ENCODE measurements at places on chromosomes 2 and 18.
A peak's percentile ranks its signal among the peaks of the same experiment; 100 is the strongest.

DNA sequence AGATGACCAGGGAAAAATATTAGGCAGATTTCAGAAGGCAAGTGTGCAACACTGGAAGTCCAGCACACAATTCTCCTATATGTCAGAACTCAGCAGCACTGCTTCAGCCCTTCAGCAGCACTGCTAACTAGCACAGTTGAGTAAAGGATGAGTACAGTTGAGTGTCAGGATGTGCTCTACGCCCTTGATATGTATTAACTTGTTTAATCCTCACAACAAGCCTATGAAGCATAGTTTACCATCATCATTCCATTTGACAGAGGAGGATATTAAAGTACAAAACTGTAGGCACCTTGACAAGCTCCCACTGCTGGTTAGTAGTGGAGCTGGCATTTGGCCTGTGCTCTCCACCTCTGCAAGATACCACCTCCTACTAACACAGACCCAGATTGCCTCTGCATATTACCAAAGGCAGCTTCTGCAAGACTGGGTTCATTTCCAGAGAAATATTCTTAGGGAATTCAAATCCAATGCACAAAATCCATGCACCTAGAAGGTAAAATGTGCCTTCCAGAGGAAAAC lies 230.8 kb downstream of the ANAPC1 start:
- DNase-seq = no peak

- DNase-seq = no peak
Observed at GRCh38 chr2:6773007-6773693, 92.6 kb downstream of the CMPK2 start.

GRCh38 chr2:54546923-54547720 lies 91.0 kb downstream of the SPTBN1 start:
- no peak for DNase-seq

- no peak for DNase-seq
Observed at GRCh38 chr2:224127871-224128501, 88.9 kb upstream of the SERPINE2 start.

- no peak for DNase-seq
Observed at GRCh38 chr2:46917628-46918027, 2.0 kb upstream of the MCFD2 start.

- DNase-seq = no peak
Observed at GRCh38 chr2:237540823-237541222, 25.6 kb upstream of the PRLH start.

GRCh38 chr2:55045780-55046179 lies 4.5 kb downstream of the RTN4 start:
- DNase-seq = no peak

DNA sequence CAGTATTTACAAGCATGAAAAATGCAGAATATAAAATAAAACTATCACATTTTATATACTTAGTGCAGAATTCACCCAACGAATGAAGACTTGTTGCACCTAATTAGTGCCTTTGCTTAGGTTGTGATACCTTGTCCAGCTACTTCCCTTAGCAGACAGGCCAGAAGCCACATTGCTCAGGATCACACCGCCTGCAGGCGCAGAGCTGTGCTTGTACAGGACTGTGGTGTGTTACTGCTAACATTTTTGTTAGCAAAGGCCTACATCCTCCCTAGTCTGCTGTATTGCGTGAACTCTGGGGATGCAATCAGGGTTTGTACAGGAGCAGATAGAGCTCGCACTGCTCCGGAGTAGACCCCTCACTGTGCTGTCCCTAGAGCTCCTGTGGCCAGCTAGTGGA lies 336.9 kb downstream of the CBLN2 start:
- DNase-seq = no peak

GRCh38 chr2:117980783-117981676 lies 32.8 kb downstream of the CCDC93 start:
- no peak for DNase-seq

- peak; percentile 14 for DNase-seq
Observed at GRCh38 chr18:50097702-50098101, 97.2 kb downstream of the MYO5B start.

DNA sequence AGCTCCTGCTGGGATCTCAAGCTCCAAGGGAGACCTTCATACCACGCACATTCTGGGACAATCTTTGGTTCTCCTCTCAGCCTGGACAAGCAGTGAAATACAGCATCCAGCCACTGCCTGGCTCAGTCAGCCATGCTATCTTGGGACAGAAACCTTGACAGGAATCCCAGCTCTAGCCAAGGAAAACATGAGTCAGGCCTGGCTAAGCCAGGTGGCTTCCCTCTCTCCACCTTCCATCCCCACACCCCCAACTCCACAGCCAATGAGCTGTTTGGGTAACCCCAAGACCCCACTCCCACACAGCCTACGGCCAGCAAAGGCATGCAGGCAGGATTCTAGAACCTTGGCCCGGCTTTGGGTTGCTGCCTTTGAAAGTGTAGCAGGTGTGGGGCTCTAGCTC lies 64.9 kb downstream of the MCFD2 start:
- no peak for DNase-seq

DNA sequence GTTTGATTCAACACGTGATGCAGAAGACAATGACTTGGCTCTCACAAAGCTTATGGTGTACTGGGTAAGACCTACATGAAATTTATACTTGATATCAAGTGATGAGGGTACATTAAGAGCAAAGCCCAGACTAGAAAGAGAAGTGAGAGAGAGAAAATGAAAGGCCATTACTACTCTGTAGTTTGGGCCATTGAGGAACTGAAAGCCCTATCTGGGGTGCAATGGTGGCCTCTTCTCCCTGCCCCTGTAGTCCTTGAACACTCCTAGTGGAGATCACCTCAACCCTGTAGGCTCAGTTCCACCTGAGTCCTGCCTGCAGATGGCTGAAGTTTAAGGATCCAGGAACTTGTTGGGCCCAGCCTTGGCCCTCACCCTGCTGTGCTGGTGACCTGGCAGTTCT lies 569.8 kb upstream of the MEX3C start:
- DNase-seq = no peak

DNA sequence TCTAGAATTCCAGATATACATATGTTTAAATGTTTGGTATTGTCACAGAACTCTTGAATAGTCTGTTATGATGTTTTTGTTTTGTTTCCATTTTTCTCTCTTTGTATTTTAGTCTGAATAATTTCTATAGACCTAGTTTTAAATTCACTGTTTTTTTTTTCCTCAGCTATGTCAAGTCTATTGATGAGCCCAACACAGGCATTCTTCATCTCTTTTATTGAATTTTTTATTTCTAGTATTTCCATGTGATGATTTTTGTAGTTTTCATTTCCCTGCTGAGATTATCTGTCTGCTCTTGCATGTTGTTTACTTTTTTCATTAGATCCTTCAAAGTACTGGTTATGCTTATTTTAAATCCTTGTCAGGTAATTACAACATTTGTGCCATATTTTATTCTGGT lies 254.7 kb downstream of the C1D start:
- DNase-seq = no peak

GRCh38 chr2:78145395-78145996 lies 623.3 kb upstream of the LRRTM4 start:
- DNase-seq = no peak

DNA sequence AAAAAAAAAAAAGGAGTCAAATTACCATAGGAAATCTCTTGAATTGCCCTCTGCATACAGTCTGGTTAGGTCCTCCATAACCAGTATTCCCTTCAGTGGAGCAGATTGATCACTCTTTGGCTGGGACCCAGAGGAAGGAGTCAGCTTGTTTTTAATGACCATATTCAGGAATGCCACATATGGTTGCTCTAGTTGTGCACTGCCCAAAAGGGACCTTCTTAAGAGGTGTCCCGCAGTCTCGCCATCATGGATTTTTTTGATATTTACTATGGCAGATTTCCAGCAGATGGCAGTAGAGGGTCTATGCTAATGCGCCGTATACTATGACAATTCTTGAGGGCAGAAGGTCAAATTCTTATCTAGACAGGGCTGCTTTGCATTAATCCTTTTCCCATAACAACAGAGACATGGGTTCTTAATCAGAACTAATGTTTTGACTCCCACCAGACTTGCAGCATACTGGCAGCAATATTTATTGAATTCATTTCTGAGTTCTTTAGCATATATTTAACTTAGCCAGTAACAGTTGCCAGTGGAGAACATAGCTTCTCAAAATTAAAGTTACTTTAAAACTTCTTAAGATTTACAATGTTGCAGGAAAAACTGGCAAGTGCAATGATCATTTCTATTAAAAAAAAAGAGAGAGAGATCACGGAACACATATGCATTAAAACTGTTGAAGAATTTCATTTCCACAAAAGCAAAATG lies 31.8 kb upstream of the INPP4A start:
- peak; percentile 23 for DNase-seq

GRCh38 chr2:24970483-24971285 lies 1.1 kb downstream of the DNAJC27 start:
- no peak for DNase-seq

DNA sequence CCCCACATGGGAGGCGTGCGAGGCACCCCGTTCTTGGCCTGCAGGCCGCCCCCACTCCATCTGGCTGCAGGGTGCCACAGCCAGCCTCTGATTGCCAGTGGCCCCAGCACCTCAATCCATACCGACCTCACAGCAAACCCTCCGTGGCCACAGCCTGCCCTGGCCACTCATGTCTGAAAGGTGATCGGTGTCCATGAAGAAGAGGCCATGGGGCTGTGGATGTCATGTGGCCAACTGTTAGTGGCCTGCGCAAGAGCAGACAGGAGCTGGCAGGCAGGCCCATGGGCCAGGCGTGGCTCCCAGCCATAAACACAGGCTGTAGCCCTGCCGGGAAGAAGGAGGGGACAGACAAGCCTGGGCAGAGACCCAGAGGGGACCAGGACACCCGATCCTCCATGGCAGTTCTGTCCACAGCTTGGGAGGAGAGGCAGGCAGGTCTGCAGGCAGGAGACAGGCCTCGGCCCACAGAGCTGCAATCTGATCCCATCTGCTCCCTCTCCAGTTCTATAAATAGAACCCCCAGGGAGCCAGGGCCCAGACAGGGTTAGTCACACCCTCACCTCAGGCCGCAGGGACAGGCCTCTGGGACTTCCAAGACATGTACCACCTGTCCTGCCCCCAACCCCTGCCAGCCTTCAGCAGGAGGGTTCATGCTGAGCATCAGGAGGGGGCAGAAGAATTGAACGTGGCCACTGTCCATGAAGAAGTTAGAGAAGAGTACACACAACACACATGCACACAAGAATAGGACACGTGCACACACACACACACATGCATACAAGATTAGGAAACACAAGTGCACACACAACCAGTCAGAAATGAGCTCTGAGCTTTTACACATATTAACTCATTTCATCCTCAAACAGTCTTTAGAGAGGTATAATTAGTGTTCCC lies 16.9 kb downstream of the STEAP3 start:
- DNase-seq = no peak

DNA sequence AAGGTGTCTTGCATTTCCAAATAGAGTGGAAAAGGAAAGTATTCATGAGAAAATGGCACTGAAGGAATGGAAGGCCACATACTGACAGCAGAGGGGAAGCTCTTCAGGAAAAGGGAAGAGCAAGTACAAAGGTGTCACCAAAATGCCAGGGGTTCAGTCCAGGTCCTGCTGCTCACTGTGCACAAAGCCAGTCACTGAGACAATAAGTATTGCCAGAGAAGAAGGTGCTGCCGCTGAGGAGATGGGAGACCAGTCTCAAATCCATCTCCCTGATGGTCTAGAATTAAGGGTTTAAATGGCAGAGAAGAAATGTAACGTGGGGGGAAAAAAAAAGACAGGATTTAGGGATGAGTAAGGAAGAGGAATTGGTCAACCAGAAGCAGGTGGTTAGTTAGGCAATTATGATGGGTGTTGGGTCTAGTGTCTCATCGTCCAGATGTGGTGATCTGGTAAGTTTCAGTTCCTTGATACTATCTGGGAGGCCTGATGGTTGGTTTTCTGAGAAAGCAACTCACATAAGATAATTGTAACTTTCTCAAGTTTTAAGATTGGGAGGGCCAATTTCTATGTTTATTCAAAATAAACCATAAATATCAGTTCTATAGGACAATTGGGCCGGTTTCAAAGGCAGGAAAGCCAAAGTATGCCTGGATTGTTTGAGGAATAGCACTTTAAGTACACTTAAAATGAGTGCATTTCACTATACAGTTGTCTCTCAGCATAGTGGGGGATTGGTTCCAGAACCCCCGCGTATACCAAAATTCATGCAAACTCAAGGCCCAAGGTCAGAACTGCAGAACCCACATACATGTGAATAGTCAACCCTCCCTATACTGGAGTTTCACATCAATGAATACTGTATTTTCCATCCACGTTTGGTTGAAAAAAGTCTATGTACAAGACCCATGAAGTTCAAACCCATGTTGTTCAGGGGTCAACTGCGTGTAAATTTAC lies 109.1 kb upstream of the DNAJC10 start:
- DNase-seq = no peak

GRCh38 chr2:72936660-72937355 lies 19.5 kb downstream of the EMX1 start:
- DNase-seq = no peak

- no peak for DNase-seq
Observed at GRCh38 chr18:27750923-27751322, 426.0 kb downstream of the CDH2 start.

DNA sequence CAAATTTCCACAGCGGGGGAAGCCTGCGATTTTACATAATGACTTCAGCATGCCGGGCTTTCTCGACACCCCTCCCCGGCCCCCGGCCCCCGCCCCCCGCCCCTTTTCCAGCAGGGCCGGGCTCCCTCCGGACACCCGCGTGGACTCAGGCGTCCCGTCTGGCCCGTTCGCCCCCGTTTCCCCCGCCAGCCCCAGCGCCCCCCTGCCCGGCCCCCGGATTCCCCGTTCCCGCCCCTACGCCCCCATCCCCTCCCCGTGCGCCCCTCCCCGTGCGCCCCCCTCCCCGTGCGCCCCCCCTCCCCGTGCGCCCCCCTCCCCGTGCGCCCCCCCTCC lies 456 bp upstream of the NFATC1 start:
- no peak for DNase-seq

DNA sequence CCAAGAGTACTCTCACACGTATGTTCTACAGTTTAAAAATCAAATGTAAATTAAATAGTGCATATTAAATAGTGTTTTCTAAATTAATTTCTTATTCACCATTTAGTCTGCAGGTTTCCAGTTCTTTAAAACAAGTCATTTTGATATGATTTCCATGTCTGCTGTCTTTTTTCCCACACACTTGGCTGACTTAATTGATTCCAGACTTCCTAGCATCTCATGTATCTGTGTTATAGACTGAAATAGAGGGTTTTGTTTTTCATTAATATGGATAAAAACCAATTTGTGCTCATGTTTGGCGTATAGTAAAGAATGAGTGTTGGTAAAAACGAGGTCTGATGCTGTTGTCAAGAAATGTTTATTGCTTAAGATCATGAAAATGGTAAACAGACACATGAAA lies 104.3 kb downstream of the SRBD1 start:
- DNase-seq = no peak

DNA sequence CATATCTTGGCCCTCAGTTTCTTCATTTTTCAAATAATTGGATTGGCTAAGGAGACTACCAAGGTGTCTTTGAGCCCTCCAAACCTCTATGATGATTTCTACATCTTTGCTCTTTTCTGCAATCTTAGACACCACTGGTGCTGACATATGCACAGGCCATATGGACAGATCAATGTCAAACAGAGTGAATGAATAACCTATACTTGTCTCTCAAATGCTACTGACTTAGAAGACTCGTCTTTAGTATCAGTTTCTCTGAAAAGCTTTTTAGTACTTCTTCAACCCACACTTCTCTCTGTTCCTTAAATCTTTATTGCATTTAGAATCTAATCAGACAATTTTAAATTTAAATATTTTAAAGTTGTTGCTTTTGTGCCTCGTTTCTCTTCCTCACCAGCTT lies 258.2 kb downstream of the LTBP1 start:
- DNase-seq = no peak

- DNase-seq = no peak
Observed at GRCh38 chr2:207264310-207264709, 98.6 kb upstream of the KLF7 start.
